ENCODE measurements at places on chromosomes 7 and 10.

GRCh38 chr10:18478354-18478753 is 173.0 kb downstream of the NSUN6 start:
- DNase-seq: no peak

- no peak for DNase-seq
Observed at GRCh38 chr7:70568674-70569334, 563.1 kb upstream of the GALNT17 start.

GRCh38 chr7:51593628-51594027 is 277.0 kb upstream of the COBL start:
- no peak for DNase-seq

- no peak for DNase-seq
Observed at GRCh38 chr7:133829336-133829897, 297.7 kb upstream of the LRGUK start.

DNA sequence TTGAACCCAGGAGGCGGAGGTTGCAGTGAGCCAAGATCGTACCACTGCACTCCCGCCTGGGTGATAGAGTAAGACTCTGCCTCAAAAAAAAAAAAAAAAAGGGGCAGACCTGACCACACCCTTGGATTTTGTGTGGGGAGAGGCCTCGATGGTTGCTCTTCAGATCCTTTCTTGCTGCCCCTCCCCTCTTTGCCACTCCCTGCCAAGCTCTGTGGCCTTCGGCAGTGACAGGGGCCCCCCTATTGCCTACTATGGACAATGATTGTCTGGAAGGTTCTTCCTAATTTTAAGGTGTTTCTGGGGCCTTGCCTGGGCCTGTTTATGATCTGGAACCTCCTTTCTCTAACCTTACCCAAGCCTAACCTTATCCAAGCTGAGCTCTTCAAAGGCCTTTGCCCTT is 795 bp downstream of the PRF1 start:
- DNase-seq: no peak

GRCh38 chr10:59002011-59002410 is 174.4 kb upstream of the PHYHIPL start:
- no peak for DNase-seq

DNA sequence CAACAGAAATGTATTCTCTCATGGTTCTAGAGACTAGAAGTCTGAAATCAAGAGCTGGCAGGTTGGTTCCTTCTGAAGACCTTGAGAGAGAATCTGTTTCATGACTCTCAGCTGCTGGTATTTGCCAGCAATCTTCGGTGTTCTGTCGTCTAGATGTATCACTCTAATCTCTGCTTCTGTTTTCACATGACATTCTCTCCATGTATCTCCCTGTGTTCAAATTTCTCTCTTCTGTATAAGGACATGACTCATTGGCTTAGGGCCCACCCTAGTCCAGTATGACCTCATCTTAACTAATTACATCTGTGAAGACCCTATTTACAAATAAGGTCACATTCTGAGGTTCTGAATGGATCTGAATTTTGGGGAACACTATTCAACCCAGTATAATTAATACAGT is 82.3 kb downstream of the ANKRD7 start:
- no peak for DNase-seq

GRCh38 chr7:132666071-132666773 is 90.0 kb upstream of the PLXNA4 start:
- no peak for DNase-seq

- DNase-seq: no peak
Observed at GRCh38 chr10:121860810-121861209, 67.0 kb downstream of the ATE1 start.

DNA sequence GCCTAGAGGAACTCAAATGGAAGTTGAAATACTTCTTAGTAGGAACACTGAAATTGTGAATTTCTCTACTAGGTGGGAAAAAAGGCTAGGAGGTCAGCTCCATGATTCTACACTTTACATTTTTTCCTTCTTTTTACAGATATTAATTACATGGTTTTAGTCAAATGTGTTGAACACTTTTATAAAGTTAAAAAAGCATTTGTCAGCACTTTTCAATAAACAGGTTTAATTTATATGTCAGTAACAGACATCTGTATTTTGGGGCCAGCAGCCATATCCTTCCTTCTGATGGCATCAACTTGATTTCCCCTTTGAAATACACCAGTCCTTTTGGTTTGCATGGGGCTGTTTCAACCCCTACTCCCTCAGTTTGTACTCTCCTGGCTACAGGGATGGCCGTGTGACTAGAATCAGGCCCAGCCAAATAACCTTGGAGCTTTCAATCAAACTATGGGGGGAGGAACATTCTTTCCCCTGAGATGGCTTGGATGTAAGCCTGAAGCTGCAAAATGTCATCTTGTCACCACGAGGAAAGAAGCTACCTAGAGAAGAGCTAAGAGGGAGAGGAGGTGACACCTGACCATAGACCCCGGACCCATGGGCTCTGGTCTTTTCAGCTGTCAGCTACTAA is 171.0 kb upstream of the NEBL start:
- no peak for DNase-seq

DNA sequence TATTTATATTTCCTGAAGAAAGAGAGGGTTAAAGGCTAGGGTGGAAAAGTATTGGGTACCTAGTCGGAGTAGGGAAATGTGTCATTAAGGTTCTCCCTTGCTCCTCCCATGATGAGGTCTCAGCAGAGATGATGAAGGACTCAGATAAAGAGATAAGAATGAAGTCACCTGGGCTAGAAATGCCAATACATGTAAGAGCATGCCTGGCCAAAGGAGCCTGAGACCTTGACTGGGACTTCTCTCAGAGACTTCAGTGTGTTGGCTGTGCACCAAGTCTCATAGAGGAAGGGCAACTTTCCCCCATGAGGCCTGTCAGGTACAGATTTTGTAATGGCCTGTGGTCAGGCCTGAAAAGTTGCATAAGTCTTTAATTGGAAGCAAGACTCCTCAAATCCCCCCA is 361.0 kb upstream of the CDC14C start:
- no peak for DNase-seq

DNA sequence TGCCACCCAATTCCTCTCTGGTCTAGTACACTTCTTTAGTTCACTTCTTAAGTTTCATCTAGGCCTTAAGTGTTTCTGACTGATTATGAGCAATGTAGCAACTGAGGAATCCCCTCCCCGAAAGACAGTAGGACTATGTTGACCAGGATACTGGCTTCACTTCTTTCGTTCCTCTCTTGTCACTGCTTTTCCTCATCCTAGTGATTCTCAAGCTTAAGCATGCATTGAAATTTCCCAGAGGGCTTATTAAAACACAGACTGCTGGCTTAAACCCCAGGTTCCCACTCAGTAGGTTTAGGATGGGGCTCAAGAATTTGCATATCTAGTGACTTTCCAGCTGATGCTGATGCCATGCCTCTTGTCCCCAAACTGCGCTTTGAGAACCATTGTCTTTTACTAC is 164.6 kb upstream of the WNT16 start:
- DNase-seq: no peak

- DNase-seq: peak; percentile 2
Observed at GRCh38 chr10:16891375-16892313, 74.4 kb upstream of the RSU1 start.

DNA sequence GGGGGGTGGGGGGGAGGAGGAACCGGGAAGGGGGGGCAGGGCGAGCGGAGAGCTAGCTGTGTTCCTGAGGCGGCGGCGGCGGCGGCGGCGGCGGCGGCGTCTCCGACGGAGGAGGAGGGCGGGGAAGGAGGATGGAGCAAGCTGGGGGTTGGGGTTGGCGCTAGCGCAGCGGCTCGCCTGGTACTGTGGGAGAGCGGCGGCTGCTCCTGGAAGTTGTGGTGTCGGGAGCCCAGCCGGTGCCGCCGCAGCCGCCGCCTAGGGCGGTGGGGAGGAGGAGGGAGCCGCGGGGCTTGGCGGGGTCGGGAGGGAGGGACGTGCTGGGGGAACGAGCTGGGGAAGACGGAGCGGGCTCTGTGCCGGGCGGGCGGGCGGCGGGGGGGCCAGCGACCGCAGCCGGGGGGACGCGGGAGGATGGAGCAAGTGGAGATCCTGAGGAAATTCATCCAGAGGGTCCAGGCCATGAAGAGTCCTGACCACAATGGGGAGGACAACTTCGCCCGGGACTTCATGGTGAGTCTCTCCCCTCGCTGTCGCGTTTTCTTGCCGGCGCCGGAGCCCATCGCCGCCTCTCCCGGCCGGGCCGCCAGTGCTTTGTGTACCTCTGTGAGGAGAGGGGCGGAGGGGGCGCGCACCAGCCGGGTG is at the start of gene PTPN12:
Gene PTPN12 (plus strand): TSS at position 160 of the 642 bp plus-strand sequence. CDS start 252 bp downstream, at position 412.
- no peak for DNase-seq

- no peak for DNase-seq
Observed at GRCh38 chr10:129039406-129040370, 427.4 kb upstream of the MGMT start.

DNA sequence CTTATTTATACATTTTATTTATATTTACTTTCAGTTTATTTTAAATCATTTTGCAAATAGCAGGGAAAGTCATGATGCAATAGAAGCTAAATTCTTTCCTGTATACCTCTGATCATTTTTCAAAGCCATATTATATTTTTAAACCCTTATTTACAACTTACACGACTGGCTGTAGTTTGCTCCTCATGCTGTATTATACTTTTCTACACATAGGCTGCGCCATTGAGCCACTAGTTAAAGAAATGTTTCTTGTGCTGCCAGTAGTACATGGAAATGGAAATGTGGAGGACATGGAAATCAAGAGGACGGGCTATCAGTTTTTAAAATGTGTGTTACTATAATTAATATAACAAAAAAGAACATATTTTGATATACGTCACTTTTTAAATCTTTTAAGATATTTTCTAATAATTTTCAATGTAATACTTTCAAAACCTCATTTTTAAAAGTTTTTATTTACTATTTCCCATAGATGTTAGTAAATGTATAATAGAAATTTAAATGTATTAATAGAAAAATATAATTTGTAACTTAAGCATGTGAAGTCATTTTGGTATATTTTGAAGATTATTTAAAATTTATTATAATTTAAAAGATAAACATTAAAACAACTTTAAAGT is 118.5 kb downstream of the VTI1A start:
- no peak for DNase-seq

DNA sequence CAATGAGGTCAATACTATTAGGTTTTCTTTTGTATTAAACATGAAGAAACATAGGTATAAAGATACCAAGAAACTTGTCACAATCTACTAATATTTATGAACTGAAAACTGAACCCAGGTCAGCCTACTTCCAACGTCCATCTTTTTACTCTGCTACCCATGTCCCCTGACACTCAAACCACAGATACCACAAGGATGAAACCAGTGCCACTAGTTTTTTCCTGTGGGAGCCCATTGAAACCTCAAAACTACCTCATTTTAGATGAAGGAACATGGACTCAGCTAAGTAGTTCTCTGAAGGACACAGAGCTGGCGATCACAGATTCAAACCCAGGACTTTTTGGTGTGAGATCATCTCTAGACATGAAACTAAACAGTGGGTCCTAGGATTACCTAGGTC is 6.8 kb downstream of the TET1 start:
- no peak for DNase-seq

GRCh38 chr10:84478151-84478550 is 149.8 kb downstream of the CCSER2 start:
- DNase-seq: no peak

DNA sequence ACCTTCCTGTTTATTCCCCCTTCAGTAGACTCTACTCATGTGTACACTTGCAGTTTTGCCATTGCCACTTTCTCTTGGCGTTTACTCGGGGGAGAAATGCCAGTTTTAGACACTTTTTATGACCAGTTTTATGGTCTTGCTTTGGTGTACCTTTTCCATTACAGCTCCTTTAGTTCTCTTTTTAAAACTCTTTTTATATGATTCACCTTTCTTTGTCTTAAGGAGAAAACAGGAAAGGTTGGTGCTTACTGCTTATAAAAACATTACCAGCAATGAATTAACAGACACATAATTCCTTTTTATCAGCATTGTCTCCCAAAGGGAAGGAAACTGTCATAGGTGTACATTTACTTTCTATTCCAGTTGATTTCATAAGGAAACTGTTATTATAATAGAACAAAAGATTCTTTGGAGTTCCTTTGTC is 11.9 kb downstream of the TSPAN13 start:
- DNase-seq: no peak

GRCh38 chr7:108149119-108149518 is 19.0 kb upstream of the LAMB4 start:
- no peak for DNase-seq

DNA sequence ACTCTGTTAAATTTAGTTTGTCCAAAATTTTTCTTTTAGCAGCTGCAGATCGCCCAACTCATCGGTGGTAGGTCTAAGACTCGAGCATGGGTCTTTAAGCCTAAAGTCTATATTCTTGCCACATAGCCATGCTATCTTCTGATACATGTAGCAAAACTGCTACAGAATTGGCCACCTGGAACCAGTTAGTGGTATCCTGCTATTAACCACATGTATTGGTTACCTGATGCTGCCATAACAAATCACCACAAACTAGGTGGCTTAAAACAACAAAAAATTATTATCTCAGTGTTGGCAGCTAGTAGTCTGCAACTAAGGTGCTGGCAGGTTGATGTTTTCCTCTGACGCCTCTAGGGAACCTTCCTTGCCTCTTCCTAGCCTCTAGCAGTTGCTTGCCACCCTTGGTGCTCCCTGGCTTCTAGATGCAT is 96.7 kb upstream of the PIK3CG start:
- no peak for DNase-seq

GRCh38 chr10:35409094-35409582 is 72.8 kb downstream of the CCNY start:
- DNase-seq: no peak

GRCh38 chr7:2387897-2388636 is 15.3 kb upstream of the CHST12 start:
- no peak for DNase-seq

DNA sequence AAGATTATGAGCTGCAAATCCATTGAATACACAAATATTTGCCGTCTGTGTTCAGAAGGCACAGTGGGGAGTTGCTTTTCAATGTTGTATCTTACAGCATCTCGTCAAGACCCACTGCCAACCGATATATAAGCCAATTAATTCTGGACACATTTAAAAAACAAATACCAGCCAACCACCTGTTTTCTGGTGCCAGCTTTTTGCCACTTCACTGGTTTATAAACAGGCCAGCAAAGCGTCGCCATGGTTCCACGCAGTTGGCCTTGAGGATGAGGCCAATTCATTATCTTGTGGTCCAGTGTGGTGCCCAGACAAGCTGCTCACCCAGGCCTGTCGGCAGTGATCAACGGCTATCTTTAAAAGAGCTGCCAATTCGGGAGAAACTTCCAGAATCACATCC is 321.0 kb downstream of the TCERG1L start:
- no peak for DNase-seq

- DNase-seq: no peak
Observed at GRCh38 chr7:21642422-21642821, 99.6 kb downstream of the DNAH11 start.

All from stimulated activated CD8-positive, alpha-beta memory T cell treated with anti-CD3 and anti-CD28 coated beads, Interleukin-7, amount 100 ng/mL, for 1 hour (primary cell).